ENCODE measurements at places on chromosomes 2 and 18.

DNA sequence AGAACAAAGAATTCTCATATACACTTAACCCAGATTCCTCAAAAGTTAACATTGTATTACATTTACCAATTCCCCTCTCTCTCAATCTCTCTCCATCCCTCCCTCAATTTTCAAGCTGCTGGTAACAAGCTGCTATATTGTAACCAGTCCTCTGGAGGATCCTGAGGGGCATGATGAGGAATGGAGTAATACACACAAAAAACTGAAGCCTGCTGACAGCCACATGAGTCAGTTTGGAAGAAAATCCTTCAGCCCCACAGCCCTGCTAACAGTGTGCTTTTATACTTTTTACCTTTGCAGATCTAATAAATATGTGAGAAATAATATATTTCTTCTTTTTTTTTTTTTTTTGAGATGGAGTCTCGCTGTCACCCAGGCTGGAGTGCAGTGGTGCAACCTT is 165.7 kb upstream of the RAB12 start:
- no peak for DNase-seq

- no peak for DNase-seq
Observed at GRCh38 chr2:119149611-119150010, 8.9 kb downstream of the C1QL2 start.

DNA sequence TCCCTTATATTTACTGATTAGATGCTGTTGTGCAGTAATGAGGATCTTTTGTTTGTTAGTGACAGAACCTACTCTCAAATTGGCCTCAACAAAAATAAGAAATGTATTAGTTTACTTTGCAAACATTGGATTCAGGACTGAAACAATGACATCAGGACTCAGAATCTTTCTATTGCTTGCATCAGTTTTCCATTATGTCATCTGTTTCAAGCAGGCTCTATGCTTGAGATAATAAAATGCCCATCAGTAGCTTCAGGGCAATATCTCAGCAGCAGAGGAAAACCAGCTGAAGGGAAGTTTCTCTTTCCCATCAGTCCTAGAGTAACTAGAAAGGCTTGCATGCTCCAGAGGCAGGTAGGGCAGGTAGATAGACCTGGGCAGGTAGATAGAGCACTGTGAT is 375.5 kb upstream of the SLC8A1 start:
- DNase-seq, result no peak

DNA sequence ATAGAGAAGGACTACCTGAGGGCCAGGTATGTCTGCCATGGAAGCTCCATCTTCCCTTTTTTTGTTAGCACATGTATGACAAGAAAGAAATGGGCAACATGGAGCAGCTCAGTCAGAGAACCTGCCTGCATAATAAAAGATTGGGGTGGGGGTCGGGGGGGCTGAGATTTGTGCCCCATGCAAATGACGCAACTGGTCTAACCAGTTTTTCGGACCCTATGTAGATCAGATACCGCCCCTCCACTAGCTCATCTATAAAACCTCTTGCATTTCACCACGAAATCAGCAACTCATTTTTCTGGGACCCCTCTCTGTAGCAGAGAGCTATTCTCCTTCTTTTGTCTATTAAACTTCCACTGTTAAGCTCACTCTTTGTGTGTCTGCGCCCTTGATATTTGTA is 657.2 kb downstream of the ERBB4 start:
- no peak for DNase-seq

DNA sequence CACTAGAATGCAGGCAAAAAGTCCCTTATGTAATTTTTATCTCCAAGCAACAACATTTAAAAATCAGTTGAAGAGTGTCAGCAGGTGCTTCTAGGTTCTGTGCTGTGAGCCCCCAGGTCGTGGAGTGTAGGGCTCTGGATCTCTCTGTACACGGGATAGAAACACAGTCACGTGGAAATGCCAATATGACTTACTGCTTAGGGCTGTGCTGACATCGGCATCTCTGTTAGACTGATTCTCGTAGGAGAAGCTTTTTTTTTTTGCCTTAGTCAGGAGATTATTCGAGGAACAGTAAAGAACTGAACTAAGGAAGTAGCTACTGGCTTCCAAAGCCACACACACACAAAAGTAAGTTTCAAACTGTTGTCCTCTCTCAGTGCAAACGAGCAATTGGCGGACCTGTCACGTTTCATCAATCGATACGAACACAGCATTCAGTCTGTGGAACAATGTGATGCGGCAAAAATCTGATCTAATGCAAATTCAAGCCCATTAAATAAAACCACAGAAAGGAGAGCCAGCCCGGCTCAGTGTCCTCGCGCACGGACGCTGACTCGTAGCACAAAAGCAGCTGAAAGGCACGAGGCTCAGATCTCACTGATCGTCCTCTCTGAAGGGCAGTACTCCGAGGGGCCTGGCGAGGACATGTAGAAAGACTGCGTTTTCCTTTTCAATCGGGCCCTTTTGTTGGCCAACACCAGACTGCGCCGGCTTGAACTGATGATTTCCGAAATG is 41.5 kb downstream of the PRELID3A start:
- no peak for DNase-seq

- DNase-seq, result no peak
Observed at GRCh38 chr2:100819370-100820272, at the start of gene NPAS2. Gene NPAS2 (plus strand): TSS chr2:100820139. CDS start chr2:100904755, 84,616 bp downstream.

DNA sequence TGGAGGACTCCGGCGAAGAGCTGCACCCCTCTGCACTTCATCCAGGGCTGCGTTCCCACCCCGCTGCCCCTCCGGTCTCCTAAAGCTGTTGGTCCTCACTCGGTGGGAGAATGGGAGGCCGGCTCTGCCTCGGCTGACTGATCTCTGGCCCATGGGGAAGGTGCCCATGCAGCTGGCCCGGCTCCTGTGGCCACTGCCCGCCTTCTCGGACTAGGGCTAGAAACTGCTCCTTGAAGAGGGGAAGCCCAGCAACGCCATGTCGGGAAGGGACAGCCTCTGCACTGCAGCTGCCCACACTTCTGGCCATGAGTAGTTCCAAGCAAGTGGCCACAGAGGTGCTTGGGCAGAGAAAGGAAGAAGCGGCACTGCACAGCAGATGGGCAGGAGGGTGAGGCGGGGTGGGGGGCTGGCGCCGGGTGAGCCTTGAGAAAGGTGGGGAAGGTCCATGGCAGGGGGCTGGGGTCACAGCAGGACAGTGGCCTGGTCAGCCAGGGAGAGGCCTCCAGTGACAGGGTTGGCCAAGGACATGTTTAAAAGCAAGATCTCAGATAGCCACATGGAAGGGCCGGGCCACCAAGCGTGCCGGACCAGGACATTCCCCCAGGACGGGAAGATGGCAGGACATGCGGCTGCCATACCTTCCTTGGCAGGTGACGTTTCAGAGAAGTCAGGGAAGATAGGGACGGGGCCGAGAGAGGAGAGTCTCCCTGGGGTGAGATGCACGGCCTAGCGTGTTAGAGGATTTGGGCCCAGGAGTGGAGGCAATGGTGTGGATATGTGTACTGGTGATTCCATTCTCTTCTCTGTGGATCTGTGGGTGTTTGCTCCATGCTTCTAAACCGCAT is 158.8 kb upstream of the HDAC4 start:
- DNase-seq, result no peak

GRCh38 chr2:162422894-162423293 is 79.0 kb downstream of the GCA start:
- no peak for DNase-seq

- no peak for DNase-seq
Observed at GRCh38 chr2:100895402-100895801, 75.5 kb downstream of the NPAS2 start.
